Activated CD8-positive, alpha-beta T cell treated with anti-CD3 and anti-CD28 coated beads for 36 hours (primary cell): ENCODE measurements at places on chromosomes 5 and 9.

DNA sequence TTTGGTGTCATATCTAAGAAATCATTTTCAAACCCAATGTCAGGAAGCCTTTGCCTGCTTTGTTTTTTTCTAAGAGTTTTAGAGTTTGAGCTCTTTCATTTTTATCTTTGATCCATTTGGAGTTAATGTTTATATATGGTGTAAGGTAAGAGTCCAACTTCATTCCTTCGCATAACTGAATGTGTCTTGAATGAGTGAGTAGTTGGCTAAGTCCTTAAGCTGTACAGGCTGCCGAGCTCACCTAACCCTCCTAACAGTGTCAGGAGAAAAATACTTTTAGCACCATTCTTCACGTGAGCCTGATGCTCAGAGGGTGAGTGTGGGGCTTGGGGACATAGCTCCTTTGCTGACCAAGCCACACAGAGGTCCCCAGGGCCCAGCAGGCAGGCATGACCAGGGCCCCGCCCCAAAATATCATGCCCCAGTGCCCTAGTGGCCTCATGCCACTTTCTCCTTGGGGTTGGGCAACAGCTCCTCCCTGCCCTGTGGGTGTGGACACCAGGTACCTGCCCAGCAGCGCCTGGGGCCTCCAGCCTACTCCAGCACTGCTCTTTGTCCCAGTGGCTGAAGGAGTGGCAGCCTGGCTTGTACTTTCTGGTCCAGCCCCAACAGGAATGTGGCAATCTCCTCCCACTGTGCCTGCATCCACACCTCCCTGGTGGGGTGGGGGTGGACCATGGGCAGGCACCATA is 17.2 kb downstream of the PPARGC1B start:
- no peak for DNase-seq

DNA sequence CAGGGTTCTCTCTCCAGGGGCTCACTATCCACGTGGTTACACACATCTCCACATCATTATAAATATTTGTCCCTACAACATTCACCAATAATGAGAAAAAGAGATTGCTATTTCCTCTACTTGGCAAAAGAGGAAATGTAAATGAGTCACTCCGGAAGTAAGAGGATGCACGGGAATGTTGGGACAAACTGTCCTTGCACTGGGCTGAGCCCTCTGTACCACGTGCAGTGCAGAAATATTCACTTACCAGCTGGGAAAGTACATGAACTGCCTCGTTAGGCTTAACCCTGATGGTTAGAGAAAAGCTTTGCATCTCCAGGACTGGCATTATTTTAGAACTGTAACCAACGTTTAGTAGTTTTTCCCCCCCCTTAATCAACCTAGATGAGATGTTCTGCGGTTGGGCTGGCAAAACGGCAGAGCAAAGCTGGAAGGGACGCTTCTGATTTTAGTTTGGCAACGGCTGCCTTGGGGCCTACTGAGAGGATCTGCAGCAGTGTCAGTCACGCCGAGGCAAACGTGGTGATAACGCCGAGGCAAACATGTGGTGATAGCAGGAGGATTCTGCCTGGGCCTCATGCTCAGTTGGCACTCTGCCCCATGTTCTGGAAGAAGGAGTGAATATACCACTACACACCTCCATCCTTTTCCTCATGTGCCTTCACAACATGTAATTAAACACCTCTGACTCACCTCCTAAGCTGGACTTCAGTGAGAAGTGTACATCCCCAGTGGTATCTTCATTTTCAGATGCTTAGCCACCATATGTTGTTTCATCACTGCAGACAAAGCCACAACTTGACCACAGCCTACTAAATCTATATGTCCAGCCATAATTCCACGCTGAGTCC is 661.4 kb upstream of the KLF4 start:
- DNase-seq, result no peak

DNA sequence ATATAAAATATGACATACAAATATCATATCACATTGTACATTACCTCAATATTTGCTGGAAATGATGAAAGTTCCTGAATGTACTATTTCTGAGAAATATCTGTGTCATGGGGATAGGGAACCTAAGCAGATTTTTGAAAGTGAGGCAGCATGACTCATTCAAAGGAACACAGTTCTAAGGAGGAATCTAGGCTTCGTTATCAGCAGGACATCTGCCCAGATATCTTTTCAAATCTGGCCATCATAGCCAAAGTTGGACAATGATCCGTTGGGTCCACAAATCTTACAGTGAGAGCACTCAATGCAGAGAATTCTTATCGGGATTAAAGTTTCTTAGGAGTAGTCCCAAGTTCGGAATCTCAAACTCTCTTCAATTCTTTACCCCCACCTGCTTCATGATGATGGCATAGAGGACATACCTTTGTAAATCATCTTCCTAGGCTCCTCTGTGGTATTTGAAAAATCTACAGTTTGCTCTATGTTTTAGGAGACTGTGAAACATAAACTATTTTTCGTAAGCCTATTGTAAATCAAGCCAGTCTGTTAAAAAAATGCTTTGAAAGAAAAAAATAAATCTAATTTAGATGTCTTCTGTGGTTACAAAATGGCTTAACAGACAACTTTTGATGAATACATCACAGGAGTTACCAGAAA is 29.4 kb upstream of the ALDH1A1 start:
- no peak for DNase-seq

DNA sequence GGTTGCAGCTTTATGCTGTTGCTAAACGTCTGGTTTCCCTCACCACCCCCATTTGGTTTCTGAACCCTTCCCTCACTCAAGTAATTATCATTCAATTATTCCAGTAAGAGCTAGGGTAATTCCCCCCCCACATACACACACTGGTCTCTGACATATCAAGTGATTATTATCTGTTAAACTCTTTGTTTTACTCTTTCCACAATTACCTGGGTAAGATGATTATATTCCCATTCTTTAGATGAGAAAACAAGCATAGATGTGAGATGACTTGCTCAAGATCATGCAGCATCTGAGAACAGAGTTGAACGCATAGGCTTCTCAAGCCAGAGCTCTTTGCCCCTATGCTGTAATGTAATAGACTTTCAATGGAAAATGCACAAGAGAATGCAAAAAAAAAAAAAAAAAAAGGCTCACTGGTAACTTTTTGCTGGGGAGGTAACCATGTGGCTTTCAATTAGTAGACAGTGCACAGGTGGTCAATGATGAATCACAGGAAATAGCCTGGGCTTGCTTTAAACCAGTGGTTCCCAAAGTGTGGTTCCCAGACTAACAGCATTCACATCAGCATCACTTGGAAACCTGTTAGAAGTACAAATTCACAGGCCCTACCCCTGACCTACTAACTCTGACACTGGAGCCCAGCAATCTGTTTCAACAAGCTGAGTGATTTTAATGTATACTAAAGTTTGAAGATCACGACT is 87.6 kb downstream of the PIK3R1 start:
- DNase-seq, result no peak

DNA sequence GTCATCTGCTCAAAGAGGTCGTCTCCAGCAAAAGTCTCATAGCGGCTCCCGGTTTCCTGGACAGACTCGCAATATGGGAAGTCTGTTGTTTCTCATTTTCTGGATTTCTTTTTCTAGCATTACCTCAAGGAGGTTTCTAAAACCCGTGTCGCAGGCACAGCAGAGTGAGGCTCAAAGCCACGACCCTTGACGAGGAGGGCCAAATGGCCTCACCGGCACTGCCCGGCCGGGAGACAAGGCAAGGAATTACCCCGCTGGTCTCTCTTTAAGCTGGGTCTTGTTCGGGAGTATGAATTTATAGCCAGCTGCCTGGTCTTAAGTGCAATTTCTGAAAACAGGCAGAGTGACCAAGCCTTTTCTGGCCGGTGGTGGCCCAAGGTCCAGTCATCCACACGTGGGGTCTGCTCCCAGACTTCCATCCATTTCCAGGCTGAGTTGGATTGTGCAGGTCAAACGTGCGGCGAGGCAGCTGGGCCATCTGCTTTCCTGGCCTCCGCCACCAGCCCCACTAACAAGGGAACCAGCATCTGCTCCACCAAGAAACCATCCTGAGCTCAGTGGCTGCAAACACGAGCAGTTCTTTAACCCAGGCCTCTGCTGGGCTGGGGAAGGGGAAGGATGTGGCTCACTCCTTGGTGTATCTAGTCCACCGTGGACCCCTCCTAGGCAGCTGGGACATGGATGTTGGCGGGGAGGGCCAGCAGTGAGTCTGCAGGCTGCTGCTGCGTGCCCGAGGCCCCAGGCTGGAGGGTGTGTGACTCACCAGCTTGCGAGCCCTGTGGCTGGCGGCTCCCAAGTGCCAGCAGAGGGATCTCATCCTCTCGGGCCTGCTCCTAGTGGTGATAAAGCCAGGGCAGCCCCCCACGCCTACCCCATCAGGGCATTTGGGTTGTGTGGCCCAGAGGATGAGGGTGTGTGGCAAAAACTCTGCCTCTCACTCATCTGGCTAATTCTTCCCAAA is 55.6 kb upstream of the COL5A1 start:
- no peak for DNase-seq

DNA sequence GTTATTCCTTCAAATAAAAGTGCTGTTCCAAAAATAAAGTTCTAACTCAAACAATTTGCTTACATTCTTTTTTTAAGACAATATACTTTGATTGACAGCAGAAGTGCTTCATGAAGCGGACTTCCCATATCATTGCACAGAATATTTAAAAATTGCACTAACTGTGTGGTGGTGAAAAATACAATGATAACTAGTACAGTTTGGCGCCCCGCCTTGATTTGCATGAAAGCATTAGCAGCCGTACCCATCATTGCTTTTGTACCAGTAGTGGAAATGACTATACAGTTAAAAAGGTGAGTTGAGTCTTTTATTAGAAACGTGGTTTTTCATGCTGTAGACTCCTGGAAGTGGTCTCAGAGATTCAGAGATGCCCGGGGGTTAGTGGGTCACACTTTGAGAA is 69.5 kb upstream of the MAP3K1 start:
- no peak for DNase-seq

GRCh38 chr5:115297031-115297430 is 577 bp upstream of the CCDC112 start:
- DNase-seq, result no peak

DNA sequence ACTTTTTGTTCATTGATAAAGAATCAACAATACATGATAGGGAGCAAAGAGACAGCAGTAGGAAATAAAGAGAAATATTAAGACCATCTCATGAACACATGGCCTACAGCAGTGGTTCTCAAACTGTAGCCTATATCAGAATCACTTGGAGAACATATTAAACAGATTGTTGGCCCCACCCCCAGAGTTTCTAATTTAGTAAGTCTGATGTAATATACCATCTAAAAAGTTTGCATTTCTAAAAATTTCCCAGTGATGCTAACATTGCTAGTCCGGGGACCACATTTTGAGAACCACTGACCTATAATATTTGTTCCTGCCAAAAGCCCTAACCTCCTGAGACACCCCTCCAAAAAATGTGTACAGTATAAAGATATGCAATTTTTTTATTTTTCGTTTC is 306.2 kb upstream of the NREP start:
- DNase-seq, result no peak

- DNase-seq, result no peak
Measured at GRCh38 chr5:178993236-178993765, 1.8 kb downstream of the GRM6 start.

DNA sequence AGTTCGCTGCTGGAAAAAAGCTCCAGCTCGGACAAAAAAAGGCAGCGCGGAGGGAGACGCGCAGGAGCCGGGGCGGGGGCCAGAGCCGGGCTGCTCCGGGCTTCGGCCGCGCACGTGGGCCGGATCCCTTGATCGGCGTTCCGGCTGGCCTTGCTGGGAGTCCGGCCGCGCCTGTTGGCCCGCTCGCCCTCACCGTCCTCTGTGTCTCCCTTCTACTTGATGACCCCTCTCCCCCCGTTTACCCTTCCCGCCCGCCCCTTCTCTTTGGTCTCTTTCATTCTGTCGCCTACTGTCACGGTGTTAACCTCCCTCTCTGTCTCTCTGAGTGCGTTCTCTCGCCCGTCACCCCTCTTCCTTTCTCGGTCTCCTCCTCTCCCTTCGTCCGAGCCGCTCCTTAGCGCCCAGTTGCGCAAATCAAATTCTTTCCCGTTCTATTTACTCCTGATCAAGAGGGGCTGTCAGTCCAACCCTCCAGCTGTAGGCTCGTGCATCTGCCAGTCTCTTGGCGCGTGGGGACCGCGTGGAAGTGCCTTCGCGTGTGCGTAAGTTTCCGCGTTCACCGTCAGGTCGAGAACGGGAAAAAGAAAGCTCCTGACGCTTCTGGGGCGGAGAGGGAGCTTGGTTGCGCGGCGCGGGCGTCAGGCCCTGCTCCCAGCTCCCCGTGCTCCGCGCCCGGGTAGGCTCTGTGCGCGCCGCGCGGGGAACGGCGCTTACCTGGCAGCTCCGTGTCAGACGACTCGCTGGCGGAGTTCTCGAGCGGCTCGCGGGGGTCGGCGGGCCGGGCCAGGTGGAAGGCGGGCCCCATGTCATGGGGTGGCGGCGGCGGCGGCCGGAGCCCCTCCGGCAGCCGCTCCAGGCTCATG is 798 bp downstream of the PITX1 start:
- DNase-seq, result peak; percentile 20

- no peak for DNase-seq
Measured at GRCh38 chr9:110731437-110732028, 62.9 kb downstream of the MUSK start.

DNA sequence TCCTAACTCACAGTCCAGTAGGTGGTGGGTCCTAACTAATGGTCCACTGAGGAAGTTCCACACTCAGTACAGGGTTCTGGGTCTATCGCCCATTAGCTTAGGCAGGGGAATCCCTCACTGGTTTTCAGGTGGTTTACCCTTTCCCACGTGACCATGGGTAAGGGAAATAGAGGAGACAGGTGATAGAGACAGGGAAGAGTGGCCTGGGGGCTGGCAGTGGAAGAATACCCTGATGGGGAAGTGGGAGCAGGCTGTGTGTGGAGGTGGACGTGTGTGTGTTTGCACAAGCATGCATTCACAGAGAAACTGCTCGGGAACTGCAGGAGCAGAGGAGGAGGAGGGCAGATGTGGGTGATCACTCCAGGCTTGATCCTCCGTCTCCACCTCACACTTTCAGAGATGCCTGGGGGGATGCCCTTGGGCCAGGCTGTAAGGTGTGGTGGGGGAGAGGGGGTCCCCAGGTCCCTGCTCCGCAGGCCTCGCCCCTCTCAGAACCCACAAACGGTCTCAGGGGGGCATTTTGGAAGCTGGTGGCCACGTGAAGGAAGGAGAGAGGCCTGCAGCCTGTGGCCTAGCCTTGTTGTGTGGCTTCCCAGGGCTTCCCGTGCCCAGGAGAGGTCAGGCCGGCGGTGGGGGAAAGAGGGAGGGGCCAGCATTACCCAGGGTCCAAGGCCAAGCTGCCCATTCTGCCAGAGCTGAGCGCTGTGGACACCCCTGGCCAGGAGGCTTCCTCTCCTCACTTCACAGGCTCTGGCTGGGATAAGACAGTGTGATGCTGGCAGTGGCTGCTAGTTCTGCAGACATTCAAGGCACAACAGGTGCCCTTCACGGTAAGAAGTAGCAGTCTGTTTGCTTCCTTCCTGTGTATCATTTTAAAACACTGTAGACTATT is 80.0 kb downstream of the OTULIN start:
- DNase-seq, result no peak

GRCh38 chr9:9202276-9202675 is 1402.7 kb upstream of the DMAC1 start:
- DNase-seq, result no peak

GRCh38 chr9:106701611-106702010 is 161.4 kb upstream of the ZNF462 start:
- no peak for DNase-seq
